Progenitor cell of endocrine pancreas (in vitro differentiated cells): ENCODE measurements at places on chromosomes 13 and 19. TPM values are rescaled to one million over a fixed set of nuclear protein-coding genes. Genes with fewer than 3 reads are reported as not detected.

Gene NDUFA13
- total RNA-seq = 346 and 347 TPM in 2 replicates

Gene TMPRSS9
- total RNA-seq = not detected in 2 replicates

Gene ABCA7
- total RNA-seq = 54.6 and 57.3 TPM in 2 replicates

Gene DHDH
- total RNA-seq = 1.1 and 1.8 TPM in 2 replicates

Gene ZNF414
- 31.5 and 37.7 TPM in 2 replicates for total RNA-seq

Gene ZNF844
- total RNA-seq = 12.7 and 13.4 TPM in 2 replicates

Gene FCAR
- total RNA-seq = not detected in 2 replicates

Gene VSIG10L
- total RNA-seq = 6.3 and 7.0 TPM in 2 replicates

Gene SMIM17
- total RNA-seq = 0.72 and 0.80 TPM in 2 replicates

Gene ZNF835
- total RNA-seq = 0.17 and 0.29 TPM in 2 replicates

Gene PLIN4
- total RNA-seq = 0.93 and 1.3 TPM in 2 replicates

Gene ZNF534
- total RNA-seq = 0.22 and 0.49 TPM in 2 replicates

Gene GIPR
- 26.4 and 27.2 TPM in 2 replicates for total RNA-seq

Gene SULT2A1
- not detected in 2 replicates for total RNA-seq

GRCh38 chr13:34419755-34420154 is 522.3 kb upstream of the NBEA start:
- no peak for DNase-seq

GRCh38 chr13:83470133-83470797 is 412.0 kb downstream of the SLITRK1 start:
- no peak for DNase-seq

DNA sequence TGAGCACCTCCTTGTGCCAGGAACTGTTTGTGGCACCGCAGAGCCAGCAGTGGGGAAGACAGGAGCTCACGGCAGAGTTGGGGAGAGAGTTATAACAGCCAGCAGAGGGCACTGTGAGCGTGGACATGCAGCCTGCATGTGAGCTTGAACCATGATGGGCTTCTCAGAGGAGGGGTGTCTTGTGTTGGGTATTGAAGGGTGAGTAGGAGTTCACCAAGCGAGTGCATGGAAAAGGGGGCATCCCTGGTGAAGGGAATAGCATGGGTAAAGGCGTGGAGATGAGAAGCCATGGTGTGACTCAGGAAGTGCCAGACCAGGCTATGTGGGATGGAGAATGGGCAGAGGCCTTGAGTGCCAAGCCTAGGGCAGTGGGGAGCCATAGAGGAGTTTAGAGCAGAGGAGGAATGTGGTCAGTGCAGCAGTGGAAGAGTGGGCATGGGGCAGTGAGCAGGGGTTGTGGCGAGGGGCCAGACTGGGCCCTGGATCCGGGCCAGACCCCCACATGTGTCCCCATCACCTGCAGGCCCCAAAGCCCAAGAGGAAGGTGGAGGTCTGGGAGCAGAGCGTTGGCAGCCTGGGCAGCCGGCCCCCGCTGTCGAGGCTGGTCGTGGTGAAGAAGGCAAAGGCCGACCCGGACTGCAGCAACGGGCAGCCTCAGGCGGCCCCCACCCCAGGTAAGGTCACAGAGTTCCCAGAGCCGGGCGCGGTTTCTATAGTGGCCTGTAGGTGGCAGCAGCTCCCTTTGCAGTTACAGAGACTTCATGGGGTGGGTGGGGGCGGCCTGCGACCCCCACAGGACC is 11.8 kb upstream of the SHD start:
- peak; percentile 56 for DNase-seq

GRCh38 chr19:19138109-19138981 is at the start of gene TMEM161A:
TSS of gene TMEM161A (minus strand) at chr19:19138478. CDS start at chr19:19138428, 50 bp downstream.
- DNase-seq = peak; percentile 94

DNA sequence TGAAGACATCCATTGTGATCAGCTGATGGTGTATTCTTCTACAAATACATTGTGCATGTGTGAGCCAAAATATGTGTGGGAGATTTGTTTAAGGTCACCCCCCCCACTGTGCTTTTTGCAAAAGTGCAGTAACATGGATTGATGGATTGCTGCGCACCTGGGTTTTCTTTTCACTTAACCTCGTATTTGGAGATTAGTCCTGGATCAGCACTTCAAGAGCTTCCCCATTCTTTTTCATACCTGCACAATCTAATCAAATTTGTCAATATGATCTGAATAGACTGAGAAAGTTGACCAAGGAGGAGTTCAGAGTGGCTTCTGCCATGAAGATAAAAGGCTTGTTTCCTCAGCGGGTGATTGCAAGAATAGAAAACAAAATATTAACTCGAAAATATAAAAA is 23.7 kb downstream of the NAA16 start:
- no peak for DNase-seq

DNA sequence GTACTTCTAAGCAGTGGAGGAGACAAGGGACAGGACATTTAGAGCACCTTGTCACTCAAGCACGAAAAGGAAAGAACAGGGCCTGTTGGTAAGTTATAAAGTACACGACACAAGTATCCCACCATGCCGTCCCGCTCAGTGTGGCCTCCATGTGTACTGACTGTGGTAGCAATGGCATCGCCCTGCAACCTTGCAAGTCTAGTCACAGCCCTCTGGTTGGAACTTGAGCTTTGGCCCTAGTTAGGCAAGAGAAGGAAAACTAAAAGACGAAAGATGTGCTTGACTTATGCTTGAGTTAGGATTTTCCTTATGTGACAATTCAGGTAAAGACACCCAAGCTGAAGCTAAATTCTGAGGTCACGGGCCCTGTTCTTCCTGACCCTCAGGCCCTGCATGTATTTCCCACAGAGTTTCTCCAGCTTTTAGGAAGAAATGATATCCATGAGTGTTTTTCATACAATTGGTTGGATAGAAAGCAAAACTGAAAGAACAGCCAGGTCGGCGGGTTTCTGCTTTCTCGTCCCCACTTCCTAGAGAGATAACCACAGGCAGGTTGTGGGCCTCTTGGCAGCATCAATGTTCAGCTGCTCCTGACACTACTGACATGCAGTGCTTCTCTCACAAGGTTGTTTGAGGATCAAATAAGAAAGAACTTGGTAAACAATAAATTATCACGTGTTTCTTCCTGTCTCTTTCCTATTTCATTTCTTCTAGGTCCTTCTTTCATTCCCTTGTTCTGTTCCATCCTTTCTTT is 216.2 kb downstream of the IRS2 start:
- DNase-seq = no peak

DNA sequence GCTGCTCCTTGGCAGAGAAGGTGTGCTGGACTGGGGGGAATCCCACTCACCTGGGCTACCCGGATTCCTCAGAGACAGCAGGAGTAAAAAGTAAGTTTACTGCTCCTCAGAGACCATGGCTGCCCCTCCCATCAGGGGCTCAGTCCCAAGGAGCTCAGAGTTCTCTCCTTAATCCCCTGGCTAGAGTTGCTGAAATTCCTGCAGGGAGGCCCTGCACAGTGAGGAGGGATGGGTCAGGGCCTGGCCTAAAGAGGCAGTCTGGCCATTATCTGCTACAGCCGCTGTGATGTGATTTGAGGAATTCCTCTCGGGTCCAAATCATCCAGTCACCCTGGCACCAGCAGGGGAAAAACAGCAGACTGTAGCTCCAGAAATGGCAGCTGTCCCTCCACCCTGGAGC is 502.5 kb downstream of the PCDH17 start:
- no peak for DNase-seq

DNA sequence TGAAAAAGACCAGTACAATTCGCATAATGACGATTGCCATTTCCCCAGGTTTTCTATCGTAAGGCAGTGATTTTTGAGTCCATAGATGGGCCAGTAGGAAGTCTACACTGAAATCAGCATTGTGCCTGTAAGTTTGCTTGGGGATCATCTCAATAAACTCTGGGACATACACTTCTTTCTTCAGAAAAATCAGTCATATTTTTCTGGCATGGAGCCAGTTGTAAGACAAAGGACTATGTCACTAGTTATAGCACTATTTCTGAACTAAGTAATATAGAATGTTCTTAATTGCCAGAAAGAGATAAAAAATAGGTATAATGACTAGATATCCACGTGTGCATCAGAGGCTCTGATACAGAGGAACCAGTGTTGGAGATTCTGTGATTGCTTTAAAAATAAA is 243.5 kb downstream of the LMO7 start:
- DNase-seq = no peak

DNA sequence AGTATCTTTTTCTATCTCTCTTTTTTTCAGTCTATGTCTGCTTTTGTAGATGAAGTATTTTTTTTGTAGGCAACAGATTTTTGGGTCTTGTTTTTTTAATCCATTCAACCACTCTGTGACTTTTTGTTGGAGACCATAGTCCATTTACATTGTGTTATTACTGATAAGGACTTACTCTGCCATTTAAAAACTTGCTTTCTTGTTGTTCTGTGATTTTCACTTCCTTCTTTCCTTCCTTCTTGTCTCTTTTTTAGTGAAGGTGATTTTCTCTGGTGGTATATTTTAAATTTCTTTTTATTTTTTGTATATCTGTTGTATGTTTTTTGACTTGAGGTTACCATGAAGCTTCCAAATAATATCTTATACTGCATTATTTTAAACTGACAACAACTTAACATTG is 79.5 kb downstream of the COG6 start:
- DNase-seq = no peak

GRCh38 chr19:29526730-29527499 is 1.1 kb downstream of the VSTM2B start:
- no peak for DNase-seq

- no peak for DNase-seq
Observed at GRCh38 chr19:55472463-55472862, 4.0 kb upstream of the ZNF628 start.

DNA sequence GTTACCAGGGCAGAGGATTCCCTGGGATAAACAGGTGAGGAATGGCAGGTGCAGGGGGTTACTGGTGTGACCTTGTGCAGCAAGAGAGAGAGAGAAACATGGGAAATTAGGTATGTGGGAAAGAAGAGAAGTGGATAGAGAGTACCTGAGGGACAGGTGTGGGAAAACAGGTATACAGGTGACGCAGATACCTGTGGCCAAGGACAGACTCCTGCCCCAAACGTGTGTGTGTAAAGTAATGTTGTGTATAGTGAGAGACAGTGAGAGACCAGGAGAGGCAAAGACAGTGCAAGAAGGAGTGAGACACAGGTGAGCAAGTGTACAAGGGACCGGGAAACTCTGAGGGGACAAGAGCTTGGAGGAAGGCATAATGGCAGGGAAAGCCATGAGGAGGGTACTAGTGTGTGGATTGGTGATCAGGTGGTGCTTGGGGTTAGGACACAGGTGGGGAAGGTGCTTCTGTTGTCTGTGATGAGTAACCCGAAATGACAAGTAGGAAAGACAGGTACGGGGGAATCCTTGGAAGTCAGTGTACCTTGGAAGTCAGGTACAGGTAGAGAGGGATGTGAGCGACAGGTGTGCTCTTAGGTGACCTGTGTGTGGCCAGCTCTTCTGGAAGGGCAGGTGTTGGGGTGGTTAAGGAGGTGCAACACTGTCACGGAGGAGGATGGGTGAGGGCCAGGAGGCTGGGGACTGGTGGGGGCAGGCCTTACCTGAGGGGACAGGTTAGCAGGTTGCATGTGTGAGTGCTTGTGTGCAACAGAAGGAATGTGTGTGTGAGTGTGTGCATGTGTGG is 2.8 kb downstream of the ERFL start:
- DNase-seq = no peak

DNA sequence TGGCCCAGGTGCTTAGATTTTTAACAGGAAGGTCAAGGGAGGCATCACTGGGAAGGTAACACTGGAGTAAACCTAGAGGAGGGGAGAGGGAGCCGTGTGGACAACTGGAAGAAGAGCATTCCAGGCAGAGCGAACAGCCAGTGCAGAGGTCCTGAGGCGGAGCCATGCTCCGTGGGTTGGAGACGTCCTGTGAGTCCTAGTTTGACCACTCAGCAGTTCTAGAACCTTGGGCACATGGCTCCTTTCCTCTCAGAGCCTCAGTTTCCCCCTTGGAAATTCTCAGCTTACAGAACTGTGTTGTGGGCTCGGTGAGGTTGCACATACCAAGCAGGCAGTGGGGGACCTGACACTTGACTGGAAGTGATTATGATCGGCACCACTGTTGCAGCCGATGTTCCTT is 130.9 kb downstream of the DPF1 start:
- no peak for DNase-seq

DNA sequence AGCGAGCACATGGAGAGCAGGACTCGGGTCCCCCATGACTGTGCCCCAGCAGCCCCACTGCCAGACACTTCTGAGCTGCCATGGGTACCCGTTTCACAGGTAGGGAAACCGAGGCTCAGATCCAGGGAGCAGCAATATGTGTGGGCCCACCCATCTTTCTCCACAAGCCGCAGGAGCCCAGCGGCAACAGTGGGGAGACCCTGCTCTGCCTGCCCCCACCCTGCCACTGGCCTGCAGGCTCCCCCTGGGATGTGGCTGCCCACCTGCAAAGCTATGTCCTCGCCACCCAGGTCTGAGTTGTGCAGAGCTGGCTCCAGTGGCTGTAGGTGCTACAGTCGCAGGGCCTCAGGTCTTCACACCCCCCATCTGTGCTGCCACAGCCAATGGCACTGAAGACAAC is 50.6 kb upstream of the C1QTNF9B start:
- no peak for DNase-seq

DNA sequence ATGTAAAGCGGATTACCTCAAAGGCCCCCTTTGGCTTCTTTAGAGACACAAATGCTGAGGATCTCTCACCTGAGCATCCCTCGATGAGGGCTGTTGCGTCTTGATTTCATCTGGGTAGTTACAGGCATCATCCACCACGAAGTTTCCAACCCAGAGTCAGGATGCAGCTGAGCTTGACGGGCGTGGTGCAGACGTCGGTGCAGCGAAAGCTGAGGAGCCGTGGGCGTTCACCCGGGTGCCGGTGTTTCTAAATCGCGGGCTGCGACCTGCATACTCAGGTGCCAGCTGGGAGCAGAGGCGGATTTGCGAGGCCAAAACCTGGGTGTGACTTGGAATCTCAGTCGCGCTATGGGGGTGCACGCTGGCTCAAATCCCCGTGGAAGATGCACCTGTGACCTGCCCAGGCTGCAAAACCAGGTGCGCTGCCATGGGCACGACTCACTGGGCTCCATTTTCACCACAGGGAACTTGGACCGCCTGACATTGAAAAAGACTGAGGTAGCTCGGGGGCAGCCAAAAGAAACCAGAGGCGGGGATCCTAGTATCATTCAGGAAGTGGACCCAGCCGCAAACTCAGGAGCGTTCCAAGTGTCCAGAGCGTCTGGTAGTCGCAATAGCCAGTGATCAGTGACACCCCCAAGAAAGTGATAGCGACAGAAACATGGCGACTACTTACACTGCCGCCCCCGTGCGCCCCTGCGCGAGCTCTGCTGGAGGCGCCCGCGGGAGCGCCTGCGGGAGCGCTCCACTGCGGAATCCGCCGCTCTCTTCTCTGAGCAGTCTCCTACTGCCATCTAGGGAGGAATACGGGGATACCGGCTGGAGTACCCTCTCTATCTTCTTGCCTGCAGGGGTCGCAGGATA is 36.4 kb upstream of the IGFL4 start:
- DNase-seq = peak; percentile 69
